DMS79 treated with DMSO at 0.1 percent for 48 hours (cell line): ENCODE measurements at places on chromosomes 3 and 15.
A peak's percentile ranks its signal among the peaks of the same experiment; 100 is the strongest.

- DNase-seq: no peak
These were observed 172.0 kb downstream of the MCTP2 start for GRCh38 chr15:94403331-94403730.

DNA sequence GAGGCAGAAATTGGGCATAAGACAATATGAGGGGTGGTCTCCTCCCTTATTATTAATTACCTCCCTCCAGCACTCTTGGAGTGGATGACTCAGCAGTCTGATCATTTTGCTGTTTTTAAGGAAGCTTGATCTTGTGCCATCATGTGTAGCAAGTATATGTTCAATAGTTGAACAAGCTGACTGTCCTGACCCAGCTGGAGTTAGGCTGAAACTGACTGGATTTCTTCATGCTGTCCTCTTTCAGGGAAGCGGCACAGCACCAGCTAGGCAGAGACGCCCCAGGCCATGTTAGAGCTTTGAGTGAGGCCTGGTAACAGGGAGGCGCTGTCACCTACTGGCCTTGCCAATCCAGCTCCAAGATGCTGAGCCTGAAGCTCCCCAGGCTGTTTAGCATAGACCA is 54.4 kb upstream of the KIF23 start:
- no peak for DNase-seq

DNA sequence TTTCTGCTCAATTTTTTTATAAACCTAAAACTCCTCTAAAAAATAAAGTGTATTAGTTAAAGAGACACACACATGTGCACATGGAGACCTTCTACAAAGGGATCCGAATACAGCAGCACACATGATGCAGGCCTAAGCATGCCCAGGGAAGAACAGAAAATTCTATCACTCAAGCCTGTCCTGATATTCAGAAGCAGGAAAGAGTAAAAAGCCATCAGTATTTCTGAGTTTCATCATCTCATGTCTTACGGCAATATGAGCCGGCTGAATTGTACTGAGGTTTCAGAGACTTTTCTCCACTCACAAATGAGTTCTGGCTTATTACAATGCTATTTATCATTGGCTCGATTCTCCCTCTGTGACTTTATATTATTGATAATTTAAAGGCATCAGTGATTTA is 97.5 kb downstream of the CADPS start:
- no peak for DNase-seq

DNA sequence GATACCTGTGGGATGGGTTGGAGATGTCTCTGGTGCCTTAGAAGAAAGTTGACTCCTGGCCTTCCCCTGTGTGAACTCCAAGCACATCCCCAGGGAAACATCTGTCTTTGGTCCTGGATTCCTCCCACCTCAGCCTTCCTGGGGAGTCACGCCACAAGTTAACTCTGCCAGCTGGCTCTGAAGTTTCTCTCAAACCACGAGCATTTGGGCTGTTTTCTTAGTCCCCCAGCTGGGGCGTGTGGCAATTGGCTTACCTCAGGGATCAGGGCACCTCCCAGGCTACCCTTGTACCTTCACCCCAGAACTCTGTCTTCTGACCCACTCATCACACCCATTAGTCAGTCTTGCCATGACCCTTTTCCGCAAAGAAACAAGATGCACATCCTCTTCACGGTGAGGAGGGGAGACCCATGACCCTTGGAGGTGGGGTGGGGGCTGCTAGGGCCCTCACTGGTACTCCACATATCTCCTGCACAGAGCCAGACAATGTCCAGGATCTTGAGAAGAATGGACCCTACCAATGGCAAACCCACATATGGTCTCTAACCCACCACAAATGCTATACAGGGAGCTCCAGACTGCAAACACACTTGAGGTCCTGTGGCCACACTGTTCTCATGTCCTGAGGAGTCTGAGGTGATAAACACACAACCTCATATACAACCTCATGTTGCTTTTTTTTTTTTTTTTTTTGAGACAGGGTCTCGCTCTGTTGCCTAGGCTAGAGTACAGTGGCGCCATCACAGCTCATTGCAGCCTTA is 3.9 kb downstream of the NEIL1 start:
- no peak for DNase-seq

GRCh38 chr3:171095063-171095462 is 68.5 kb upstream of the SLC2A2 start:
- DNase-seq: no peak

DNA sequence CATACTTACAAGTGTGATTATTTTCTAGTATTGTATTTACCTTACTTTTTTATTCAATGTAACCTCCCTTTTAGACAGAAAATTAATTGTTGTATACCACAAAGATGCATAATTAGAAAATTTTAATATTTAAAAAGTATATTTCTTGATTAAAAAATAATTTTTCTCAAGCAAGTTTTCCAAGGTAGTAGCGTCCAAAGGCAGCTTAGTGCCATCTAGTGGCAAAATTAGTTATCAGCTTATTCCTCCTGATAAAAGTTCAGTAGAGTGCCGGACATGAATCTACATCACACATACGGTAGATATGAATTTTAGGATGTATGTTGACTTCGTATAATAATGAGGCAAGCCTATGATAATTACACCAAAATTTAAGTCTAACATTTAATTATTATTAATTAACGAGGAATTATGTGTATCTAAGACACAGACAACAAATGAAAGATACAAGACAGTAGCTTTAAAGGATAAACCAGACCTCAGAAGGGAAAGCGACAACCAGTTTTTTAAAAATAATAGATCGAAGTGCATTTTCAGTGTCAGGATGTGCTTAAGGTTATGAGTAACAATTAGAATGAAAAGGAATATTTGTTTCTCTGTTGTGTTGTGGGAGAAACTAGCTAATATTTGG is 405.9 kb downstream of the ROBO1 start:
- DNase-seq: no peak

DNA sequence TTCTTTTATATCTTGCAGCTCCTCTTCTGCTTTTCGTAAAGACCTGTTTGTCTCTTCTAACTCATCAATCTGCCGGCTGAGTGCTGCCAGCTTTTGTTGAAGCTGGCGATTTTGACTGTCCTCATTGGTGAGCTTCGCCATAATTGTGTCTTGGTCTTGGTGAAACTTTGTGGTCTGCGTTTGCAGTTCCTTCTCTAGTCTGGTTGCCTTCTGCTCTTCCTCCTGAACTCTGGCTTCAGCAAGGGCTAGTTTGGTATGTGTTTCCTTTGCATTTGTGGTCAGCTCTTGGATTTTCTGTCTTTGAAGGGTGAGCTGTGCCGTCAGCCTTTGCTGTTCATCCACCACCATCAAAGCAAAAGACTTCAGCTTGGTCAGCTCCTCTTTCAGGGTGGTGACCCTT is 32.9 kb downstream of the CMSS1 start:
- no peak for DNase-seq

DNA sequence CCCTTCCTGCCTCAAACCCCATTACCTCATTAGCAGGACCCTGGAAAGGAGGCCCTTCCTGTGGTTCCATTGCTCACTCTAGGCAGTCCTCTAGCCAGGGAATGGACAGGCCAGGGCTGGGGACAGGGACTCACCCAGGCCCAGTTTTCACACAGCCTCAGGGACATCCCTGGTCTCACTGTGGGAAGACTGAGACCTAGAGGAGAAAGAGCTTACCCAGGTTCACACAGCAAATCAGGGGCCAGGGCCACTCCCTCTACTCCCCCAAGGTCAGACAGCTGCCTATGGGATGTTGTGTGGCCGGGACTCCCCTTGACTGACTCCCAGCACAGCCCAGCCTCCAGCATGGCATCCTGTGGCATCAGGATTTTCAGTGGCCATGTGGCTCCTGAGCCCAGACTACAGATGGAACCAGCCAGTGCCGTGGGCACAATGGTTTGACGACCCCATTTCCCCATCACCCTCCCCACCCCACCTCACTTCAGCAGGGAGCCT is 49.3 kb downstream of the ADAMTS7 start:
- DNase-seq: no peak

DNA sequence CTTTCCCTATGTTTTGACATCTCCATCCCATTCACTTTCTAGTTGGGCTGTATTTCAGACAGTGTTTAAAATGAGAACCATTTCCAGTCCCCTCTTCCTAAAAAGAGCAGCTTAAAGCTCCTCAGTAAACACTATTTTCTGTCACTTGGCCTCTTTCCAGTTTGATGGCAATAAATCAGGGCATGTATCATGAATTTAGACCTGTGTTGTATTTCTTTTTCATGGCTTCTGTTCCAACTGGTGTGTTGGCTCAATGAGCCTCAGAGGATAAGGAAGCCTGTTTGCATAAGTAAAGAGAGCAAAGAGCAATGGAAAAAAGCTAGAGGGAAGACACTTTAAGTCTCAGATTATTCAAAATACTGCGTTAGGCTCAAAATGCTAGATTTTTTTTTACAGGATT is 7.2 kb downstream of the CCDC80 start:
- DNase-seq: no peak

- DNase-seq: no peak
These were observed 66.1 kb downstream of the GBE1 start for GRCh38 chr3:81695302-81695701.

GRCh38 chr3:72957297-72957696 is 39.3 kb upstream of the PPP4R2 start:
- DNase-seq: no peak

- DNase-seq: peak; percentile 10
These were observed 848 bp upstream of the CADPS start for GRCh38 chr3:62876064-62876463.

- no peak for DNase-seq
These were observed 89.2 kb upstream of the SPATA12 start for GRCh38 chr3:56971261-56971660.

DNA sequence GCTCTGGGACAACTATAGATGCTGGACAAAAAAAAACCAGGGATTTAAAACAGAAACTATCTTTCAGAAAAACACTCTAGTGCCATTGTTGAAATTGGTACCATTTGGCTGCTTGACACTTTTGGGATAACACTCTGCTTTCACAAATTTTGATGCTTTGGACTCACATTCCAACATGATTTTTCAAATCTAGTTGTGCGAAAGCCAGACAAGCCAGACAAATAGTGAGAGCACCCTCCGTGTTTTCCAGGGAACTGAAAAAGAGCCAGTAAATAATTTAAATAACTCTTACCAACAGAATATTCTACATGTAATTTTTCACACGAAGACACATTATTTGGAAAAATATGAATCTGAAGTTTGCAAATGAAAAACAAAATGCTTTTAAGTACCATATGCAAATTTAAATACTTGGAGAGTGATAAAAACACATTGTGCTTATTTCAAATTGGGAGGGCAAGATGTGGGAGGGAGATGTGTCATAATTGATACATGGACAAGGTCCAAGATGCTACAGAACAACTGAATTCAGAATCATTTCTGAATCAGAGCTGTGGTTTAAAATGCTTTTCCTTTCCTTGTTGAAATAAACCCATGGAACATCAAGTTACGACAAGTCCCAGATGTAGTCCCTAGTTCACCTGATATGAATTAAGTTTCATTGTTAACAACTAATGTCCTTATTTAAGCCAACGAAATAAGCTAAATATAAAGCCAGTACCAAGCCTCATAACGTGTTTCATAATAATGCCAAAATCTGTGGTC is 144.2 kb upstream of the SOX2 start:
- no peak for DNase-seq

DNA sequence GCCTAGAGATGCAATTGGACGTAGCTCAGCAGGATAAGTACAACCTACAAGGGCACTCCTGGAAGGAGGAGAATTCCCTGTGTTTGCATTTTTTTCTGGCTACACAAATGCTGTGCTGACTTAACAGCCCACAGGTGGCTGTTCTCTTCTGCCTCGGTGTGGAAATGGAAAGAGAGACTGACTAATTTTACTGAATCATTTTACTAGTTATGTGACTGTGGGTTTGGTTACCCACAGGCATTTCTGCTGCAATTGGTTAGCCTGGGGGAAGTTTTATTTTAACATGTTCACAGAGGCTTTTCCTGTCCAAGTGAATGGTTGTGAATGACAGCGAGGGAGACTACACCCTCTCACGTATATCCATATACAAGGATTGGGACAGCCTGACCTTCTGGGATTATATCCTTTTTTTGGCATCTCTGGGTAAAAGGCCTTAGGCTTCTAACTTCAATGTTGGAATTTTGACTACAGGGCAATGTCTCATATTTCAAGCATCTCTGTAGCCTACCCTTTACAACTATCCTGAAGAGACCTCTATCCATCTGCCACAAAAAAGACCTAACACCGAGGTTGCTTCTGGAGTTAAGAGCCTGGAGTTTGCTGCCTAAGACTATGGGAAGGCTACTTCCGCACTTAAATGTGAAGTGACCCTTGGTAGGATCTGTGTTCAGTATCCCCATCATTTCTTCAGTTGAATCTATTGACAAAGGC is 67.2 kb upstream of the TP63 start:
- DNase-seq: no peak

DNA sequence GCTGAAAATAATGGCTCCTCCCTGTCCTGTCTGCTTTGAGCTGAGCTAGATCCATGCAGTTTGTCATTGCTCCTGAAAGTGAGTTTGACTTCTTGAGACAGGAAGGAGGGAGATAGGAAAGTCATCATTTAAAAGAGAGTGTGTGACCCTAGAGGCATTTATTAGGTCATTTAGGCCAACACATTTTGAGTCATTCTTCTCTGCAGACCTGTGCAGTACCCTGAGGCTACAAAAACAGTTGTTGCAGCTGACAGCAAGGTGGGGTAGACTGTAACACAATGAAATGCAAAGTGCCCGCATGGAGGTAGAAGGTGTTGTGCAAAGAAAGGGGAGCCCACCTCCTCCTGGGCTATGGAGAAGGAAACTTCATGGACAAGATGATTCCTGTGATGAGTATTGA is 102.8 kb upstream of the PFN2 start:
- no peak for DNase-seq

GRCh38 chr15:81161851-81162250 is 27.8 kb downstream of the CFAP161 start:
- DNase-seq: no peak

DNA sequence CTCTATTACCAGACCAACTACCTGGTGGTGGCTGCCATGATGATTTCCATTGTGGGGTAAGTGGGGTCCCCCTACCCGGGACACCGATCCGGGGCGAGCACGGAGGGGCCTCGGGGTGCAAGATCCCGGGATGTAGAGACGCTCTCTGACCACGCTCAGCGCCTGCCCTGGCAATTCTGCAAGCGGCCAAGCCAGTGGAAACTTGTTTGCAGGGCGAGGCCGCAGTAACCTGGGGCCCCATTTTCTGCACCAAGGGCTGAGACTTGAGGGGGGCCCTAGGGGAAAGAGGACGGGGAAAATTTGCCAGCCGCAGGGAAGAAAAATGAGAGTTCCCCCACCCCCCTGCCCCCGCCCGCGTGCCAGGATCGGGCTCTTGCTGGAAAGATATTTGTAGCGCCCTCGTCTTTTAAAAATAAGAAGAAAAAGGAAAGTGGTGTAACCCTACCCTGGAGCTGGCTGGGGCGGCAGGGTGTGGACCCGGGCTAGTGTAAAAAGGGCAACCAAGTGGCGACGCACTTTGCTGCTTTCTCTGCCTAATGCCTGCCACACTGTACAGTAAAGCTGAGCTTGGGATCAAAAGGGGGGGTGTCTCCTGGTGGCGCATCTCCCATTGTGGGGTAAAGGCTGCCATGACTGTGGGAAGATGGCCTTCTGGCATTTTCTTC is 563 bp downstream of the ARL6IP5 start:
- DNase-seq: no peak
